ENCODE measurements at places on chromosomes 5 and 9. TPM values are rescaled to one million over a fixed set of nuclear protein-coding genes. Genes with fewer than 3 reads are reported as not detected.

Gene KCNIP1
- polyA plus RNA-seq, result not detected

Gene SET
- polyA plus RNA-seq, result 183 TPM

GRCh38 chr5:2802693-2803365, 51.4 kb upstream of the IRX2 start:
- no peak for DNase-seq

GRCh38 chr5:78763659-78764189, 115.2 kb upstream of the LHFPL2 start:
- DNase-seq, result no peak

Gene PFN3
- not detected for polyA plus RNA-seq

DNA sequence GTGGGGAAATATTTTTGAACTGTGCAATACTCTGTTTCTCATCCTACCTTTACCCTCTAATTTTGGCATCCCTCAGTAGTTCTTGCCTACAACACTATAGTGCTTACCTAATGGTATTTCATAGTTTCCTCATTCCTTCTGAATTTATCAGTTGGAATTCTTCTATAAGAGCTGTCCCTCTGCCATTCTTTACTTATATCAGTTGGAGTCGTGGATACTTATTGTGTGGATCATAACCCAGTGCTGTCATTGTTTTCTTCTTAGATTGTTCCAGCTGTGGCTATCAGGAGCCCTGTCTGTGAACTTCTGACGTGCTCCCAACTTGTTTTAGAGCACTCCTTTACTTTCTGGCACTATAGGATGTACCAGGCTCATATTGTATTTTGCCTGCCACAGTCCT, 146.1 kb upstream of the OTULINL start:
- DNase-seq, result peak; percentile 56

DNA sequence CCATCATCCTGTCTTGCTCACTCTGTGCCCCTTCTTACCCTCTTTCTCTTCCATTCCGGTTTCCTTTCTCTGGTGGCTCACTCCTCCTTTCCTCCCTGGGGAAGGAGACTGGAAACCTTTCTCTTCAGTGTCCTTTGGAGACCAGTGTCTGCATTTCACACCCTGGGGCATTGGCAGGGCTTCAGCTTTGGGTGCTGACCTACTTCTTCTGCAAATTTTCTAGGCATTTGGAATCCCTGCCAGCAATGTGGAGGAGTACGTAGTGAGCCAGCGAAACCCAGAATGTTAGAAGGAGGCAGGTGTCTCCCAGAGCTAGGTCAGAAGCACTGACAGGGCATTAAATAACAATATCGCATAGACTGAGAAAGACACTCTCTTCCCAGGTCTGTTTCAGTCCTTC, 122.2 kb downstream of the SLC28A3 start:
- no peak for DNase-seq

GRCh38 chr5:961002-961710, 47.4 kb upstream of the NKD2 start:
- no peak for DNase-seq

DNA sequence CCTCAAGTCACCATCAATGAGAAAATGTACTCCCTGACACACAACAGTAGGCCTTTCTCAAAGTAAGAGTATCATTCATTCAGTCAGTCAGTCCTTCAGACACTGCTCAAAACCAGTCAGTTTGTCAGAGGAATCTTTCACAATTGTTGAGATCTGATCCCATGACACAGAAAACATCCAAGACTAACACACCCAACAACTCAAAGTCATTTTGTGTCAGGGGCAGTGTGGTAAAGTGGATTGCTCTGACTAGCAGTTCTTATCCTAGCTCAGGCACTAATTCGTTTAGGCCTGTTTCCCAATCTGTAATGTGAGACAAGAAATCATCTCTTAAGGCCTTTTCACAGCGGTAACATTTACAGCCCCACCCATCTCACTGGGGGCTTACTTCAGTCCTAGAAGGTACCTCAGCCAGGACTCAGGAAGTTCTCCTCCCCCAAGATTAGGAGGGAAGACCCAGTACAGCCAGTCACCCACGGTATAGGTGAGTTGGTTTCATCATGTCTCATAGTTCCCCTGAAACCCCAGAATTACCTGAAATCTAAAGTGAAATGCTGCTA, 31.9 kb downstream of the SH3TC2 start:
- DNase-seq, result no peak

GRCh38 chr5:6711409-6712141, 1.7 kb upstream of the TENT4A start:
- DNase-seq, result no peak

Gene FBP2
- polyA plus RNA-seq, result not detected

Gene ANXA2R
- 0.56 TPM for polyA plus RNA-seq

- DNase-seq, result peak; percentile 75
Observed at GRCh38 chr9:134165357-134166315, 1.3 kb upstream of the RNU6ATAC start.

- DNase-seq, result peak; percentile 79
Observed at GRCh38 chr5:122262103-122262502, 49.9 kb upstream of the SNCAIP start.

Gene GTF2H2
- 20.7 TPM for polyA plus RNA-seq

Gene IFNA2
- not detected for polyA plus RNA-seq

Gene CDK5RAP2
- 49.2 TPM for polyA plus RNA-seq

DNA sequence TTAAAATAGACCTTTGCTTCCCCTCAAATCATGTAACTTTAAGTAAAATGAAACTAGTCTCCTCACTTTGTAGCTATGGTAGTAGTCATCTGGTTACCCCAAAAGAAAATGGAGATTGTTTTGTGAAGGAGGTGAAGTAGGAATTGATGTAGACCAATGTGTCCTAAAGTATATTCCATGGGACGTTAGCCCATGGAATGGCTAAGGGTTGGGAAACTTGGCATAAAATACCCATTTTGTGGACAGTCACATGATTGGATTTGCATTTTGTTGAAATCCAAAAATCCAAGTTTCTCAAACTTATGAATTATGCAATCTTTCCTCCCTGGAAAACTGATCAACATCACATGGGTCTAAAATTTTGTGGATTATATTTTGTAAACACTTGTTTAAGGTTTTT, 290.6 kb downstream of the OSTF1 start:
- DNase-seq, result no peak

Gene NUTM2G
- polyA plus RNA-seq, result 0.06 TPM

DNA sequence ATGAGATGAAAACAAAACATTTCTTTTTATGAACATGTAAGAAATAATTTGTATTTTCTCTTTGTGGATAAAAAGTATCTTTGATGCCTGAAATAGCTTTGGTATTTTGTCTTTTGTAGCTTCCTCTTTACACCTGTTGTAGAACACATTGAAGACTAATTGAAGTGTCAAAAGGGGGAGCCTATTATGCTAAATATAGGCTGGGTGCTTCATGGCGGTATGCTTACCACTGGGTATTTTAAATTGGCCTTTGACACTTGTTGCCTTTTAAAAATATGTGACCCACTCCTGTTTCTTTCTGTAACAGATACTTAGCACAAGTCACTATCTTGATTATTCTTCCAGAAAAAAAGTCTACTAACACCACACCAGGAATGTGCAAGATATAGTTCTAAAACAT, 226.4 kb downstream of the KIAA0825 start:
- no peak for DNase-seq

All from GM23248 (cell line).